ENCODE measurements at places on chromosomes 2 and 18.

DNA sequence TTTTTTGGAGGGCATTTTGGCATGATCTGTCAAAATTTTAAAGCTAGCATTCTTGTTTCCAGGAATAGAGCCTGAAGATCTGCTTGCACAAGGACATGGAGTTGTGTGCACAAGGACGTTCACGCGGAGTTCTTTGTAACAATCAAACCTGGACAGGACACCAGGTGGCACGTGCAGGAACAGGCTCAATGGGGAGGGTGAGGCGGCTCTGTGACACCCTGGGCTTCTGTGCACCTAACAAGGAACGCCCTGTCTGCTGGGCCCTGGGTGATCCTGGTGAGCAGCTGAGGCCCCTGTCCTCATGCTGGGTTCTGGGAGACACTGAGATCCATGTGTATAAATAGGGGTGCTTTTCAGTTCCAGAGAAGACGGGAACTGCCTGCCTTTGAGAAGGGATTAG is 93.1 kb upstream of the PXDN start:
- DNase-seq = no peak

DNA sequence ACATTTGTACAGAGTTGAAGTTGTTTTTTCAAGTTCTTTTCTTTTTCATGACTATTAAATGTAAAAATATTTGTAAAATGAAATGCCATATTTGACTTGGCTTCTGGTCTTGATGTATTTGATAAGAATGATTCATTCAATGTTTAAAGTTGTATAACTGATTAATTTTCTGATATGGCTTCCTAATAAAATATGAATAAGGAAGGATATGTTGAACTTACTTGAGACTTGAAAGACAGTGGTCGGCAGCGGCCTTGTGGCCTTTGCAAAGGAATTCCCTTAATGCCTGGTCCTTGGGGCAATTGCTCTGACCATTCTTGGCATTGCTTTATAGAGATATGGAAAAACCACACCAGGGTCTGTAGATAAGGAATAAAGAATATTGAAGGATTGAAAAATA is 25.9 kb upstream of the TMEM87B start:
- no peak for DNase-seq

DNA sequence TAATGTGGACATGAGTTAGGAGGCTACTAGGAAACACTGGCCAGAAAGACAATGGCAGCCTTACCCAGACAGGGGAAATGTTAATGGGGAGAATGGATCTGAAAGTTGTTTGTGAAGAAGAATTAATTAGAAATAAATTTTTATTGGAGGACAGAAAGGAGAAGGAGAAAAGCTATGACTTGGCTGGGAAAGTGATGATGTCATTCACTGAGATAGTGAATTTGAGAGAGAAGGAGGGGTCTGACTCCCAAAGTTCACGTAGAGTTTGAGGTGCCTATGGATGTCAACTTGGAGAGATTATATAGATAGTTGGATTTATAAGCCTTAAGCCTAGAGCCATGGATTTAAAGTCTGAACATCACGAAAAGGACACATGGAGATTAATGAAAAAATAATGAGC is 144.6 kb upstream of the ZNF521 start:
- DNase-seq = no peak

DNA sequence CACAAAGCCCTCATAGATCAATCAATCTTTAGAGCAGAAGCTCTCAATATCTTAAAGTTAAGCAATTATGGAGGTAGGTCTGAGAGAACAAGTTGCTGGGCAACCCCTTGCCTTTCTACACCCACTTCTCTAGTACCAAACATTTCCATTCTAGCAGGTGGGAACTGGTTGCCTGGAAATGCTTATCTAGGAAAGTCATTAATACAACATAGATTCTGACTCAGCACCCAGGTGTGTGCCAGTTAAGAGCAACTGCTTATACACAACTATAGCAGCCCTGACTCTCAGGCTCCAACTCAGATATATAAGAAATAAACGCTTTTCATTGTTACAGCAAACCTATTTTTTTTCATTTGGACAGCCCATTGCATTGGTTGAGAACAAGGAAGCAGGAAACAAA is 237.7 kb downstream of the IRS1 start:
- no peak for DNase-seq

DNA sequence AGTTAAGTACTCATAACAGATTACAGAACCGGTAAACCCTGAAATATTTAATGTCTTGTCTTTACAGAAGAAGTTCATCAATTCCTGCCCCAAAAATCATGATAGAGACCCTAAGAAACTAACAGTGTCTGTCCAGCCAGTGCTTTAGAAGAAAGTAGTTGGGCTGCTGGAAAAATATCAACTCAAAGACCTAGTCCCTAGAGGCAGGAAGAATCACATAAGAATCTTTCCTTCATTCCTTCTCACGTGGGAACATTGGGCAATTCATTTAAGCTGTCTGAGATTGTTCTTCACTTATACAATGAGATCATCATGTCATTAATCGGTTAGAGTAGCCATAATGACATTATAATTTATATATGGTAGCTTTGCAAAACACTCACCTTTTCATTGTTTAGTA is 156.4 kb downstream of the CCBE1 start:
- DNase-seq = no peak

GRCh38 chr2:151946899-151947812 is 118.9 kb upstream of the ARL5A start:
- no peak for DNase-seq

DNA sequence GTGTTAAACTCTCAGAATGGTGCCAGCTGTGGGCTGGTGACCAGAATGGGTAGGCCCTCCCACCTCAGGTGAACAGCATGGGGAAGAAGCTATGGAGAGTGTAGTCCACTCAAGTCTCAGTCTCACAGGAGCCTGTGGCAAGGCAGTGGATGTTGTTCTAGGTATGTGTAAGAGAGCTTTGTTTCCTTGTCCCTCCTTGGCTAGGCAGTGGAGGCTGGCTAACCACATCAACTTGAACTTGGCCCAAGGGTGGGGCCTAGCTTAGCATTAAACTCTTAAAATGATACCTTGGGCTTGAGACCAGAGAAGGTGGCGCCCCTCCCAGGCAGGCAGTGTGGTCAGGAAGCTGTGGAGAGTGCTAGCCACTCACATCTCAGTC is 53.2 kb upstream of the SLC4A10 start:
- DNase-seq = no peak

DNA sequence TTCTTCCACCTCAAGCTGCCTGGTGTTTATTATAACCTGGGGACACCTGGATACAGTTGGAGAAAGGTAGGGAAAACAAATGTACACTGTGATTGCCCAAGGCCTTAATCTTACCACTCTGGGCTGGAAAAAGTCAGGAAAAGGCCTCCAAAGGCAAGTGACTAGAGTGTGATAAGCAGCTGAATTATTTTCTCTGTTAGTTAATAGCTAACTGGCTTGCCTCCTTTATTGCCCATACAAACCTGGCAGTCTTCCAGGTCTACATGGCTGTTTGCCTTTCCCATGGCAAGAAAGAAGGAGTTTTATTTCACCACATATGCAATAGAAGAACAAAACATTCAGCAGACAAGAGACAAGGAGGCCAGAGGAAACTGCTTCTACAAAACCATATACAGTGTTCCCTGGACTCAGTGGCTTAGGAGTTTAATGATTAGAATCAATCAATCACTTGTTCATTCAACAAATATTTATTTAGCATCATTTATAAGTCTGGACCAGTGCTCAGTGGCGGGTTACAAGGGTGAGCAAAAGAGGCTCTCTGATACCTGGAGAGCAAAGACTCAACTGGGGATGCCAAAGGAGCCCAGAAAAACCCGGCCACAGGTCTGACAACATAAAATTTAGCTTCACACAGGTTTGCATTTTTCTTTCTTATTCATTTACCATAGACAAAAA is 27.5 kb upstream of the SUCLG1 start:
- no peak for DNase-seq

- DNase-seq = no peak
Observed at GRCh38 chr2:72972352-72973136, 55.2 kb downstream of the EMX1 start.

DNA sequence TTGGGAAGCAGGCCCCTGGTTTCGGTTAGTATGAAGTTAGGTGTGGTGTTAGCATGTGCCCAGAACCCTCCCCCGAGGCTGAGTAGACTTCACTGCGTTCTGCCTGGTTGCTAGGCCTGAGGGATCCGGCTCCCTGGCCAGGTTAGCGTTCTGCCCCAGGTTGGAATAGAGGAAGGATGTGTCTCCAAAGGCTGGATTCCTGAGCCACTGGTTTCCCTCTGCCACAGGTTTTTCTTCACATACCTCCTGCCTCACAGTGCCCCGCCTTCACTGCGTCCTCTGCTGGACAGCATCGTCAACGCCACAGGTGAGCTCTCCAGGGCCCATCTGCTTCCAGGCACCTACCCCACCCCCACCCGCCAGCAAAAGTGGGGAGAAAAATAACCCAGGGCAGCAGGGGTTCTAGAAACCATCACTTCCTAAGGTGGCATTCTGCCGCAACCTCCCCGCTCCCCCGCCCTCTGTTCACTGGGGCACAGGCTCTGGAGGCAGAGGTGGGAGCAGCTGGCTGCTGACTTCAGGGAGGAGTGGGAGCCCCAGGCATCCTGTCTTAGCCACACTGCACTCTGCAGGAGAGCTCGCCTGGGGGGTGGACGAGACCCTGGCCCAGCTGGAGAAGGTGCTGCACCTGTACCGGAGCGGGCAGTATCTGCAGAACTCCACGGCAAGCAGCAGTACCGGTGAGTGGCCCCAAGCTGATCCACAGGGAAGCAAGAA is 7.1 kb downstream of the PKDCC start:
- DNase-seq = no peak

- DNase-seq = no peak
Observed at GRCh38 chr2:225104971-225105370, 62.7 kb upstream of the DOCK10 start.

GRCh38 chr2:18912225-18912888 is 323.0 kb upstream of the NT5C1B start:
- no peak for DNase-seq

DNA sequence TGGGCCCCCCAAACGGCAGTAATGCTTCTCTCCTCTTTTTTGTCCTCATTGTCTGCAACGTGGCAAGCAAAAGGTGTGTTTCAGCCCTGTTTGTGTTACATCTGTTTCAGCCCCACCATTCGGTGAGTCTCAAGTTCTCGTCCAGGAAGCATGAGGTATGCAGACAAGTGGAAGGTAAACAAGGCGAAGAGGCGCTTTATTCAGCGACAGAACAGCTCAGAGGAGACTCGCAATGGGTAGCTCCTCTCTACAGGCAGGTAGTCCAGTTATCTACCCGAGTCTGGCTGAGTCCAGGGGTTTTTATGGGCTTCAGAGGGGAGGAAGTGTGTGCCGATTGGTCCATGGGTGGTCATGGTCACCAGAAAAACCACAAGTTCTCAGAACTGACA is 733.4 kb upstream of the CDH7 start:
- DNase-seq = no peak

DNA sequence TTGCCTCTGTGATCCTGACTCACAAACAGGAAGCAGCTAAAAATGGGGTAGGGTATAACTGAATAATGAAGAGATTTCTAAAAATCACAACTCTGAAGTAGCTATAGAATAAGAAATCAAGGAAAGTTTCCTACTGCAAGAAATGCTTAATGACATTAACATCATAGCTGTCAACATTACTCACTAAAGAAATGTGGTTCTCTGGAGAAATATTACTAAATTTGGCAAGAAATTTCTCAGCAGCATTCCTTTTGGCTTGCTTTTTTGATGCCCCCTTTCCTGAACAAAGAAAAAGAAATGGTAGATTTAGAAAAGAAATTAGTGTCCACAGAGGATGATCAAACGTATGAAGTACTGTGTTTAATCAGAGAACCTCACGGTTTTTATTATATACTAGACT is 9.5 kb downstream of the PRKRA start:
- no peak for DNase-seq

DNA sequence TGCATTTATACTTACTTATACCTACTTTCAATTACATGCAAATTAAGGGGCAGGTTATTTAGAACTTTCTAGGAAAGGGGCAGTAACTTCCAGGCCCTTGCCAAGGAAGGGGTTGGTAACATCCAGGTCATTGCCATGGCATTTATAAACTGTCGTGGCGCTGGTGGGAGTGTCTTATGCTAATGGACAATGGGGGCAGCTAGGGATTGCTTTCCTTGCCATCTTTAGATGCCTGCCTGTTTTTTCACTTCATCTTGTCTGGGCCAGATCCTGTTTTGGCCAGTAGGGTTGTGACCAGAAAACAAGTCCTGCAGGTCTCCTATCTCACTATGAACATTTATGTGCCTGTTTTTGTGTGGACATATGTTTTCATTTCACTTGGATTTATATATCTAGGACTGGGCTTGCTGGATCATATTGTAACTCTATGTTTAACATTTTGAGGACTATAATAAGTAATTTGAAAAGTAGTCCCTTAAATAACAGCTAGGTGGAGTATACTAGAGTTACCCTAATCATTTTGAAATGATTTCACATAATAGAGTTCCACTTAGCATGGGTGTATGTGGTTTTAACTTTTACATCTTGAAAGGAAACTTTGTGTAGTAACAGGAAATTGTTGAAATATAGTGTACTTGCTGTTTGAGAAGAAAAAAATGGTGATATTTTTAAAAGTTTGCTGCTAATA is 56.1 kb downstream of the LCLAT1 start:
- no peak for DNase-seq

GRCh38 chr18:27599202-27599829 is 414.2 kb upstream of the CHST9 start:
- DNase-seq = no peak

- no peak for DNase-seq
Observed at GRCh38 chr2:170181602-170182001, 3.7 kb downstream of the MYO3B start.

DNA sequence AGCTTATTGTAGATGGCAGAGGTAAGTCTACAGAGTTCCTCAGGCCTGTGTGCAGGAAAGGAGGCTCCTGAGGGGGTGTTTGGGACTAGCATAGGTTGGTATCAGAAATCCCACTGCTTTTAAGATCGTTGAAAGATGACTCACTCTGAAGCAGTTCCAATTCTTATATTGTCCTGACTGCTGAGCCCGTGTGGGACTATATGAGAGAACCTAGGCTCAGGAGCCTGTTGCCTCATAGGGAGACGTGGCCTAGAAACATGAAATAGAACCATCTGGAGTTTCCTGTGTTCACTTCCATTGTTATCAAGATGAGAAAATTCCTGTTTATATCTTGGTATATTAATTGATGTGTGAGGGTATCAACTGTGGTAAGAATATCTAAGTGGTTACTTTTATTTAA is 5.7 kb downstream of the CCT7 start:
- DNase-seq = no peak

- DNase-seq = no peak
Observed at GRCh38 chr2:133641497-133641896, 73.2 kb upstream of the NCKAP5 start.

DNA sequence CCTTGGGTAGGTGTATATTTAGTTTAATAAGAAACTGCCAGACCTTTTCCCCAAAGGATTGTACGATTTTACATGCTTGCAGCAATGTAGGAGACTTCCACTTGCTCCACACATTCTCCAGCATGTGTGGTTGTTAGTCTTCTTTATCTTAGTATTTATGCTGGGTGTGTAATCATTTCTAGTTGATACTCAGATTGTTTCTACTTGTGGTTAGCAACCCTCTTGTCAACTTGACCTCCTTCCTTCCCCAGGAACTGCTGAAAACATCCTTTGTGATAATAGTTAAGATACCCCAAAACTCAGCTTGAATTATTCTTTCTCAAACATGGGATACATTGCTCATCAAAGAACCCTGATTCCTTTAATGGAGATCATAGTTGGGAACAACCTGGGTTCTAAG is 37.2 kb upstream of the CYBRD1 start:
- DNase-seq = no peak

GRCh38 chr18:23136326-23137096 is 1.2 kb downstream of the CABLES1 start:
- no peak for DNase-seq

GRCh38 chr18:63476668-63477067 is at the start of gene SERPINB5:
Gene SERPINB5, plus strand, starts transcription at chr18:63476958. Its CDS starts 7,471 bp downstream, at chr18:63484429.
- DNase-seq = no peak

GRCh38 chr2:208112969-208113368 is 11.4 kb downstream of the CRYGD start:
- no peak for DNase-seq
